ENCODE measurements at places on chromosomes 7 and 10. TPM values are rescaled to one million over a fixed set of nuclear protein-coding genes. Genes with fewer than 3 reads are reported as not detected.

DNA sequence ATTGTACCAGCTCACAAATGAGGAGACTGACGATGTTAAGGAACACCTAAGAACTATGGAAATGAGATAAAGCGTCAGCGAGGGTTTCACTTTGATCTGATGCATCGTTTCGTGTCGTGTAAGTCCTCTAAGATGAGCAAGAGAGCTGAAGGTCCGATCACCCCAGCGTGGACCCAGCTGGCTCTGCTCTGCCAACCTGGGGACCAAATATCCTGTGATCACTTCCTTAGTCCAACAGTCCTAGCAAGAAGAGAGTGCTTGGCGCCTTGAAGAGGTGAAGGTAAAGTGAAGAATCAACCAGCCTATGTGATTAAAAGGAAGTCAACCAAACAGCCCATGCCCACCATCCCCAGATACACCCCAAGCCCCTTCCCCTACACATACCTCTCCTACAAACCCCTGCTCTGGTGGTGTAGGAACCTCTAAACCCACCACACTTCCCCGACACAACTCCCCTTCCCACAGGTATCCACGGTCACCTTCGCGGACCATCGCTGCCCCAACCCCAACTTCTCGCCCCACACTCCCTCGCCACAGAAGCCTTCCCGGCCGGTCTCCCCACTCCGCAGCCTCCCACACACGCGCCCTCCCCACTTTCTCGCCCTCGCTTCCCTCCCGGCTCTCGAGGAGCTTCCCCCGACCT is 722 bp downstream of the UPF2 start:
- DNase-seq, result no peak

Gene CNTNAP2
- total RNA-seq, result 1.7 TPM

GRCh38 chr7:141709749-141710148 is 1.6 kb downstream of the WEE2 start:
- no peak for DNase-seq

DNA sequence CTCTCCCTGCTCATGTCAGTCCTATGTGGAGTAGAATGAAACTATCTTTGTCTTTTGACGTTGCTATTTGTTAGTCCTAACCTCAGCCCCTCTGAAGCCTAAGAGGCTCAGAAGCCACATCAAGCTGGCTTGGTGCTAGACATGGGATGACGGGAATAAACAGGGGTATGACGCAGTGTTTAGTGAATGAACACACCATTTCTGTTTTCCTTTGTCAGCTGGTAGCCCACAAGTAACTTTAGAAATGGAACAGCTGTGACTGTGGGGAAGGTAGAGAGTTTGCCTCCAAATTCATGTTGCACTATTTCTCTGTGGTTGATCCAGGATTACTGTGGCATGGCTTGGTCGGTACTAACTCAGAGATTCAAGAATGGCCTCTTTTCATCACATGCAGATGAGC is 31.3 kb downstream of the COX15 start:
- DNase-seq, result no peak

DNA sequence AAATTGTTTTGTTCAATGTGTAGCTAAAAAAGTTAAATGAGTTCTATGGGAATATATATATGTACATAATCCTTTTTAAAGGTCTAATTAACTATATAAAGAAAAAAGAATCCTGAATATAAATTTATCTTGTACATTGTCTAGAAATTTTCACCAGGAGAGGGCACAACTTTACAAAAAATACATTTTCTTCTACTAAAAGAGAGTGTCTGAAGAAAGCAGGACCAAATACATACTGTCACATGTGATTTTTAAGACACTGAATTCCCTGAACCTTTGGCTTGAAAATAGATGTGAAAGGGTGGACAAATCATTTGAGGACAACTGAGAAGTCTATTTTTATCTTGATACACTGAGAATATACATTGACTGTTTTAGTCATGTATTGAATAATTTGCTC is 204.3 kb downstream of the DGKB start:
- no peak for DNase-seq

Measured in esophagus muscularis mucosa (tissue), 4 donors.